ENCODE measurements at places on chromosomes 11 and 22.
A peak's percentile ranks its signal among the peaks of the same experiment; 100 is the strongest.

GRCh38 chr11:104198576-104198975 lies 34.6 kb upstream of the PDGFD start:
- peak; percentile 7 for DNase-seq

GRCh38 chr11:75270896-75271418 lies 30.4 kb downstream of the TPBGL start:
- peak; percentile 23 for DNase-seq

DNA sequence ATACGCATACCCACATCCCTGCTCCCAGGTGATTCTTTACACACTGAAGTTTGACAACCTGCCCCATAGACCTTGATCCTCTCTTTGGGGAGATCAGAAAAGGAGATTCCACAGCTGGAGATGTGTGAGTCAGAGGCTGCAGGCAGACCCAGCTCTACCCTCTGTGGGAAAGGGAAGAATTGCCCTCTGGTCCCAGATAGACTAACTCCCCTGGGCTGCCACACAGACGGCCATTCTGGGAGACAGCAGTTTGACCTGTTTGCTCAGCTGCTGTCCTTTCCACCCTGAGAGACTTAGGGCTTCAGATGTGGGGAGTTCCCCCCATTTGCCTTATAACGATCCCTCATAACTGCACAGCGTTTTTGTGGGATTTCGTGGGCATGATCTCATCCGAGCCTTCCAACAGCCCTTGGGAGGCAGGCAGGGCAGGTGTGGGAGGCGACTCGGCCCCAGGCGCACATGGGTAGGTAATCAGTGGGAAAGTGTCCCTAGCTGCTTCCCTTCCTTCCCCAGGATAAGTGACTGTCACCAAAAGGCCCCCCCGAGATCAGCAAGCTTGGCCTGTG lies 14.1 kb downstream of the FAM83F start:
- no peak for DNase-seq

DNA sequence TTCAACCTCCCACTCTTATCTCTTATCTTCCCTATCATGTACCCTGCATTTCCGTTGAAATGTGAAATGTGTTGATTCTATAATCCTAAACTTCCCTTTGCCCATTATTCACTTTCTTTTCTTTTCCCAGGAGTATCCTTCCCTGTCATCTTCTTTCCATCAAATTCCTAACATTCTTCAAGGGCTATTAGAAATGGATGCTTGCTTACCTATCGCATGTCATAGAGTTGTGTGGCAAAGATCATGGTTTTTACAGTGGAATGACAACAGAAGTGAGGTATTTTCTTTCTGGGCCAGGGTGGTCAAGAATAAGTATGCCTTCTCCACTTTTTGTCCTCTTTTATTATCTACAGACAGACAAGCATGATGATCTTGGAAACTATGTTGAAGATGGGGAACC lies 124.4 kb upstream of the SLC5A12 start:
- DNase-seq, result no peak

DNA sequence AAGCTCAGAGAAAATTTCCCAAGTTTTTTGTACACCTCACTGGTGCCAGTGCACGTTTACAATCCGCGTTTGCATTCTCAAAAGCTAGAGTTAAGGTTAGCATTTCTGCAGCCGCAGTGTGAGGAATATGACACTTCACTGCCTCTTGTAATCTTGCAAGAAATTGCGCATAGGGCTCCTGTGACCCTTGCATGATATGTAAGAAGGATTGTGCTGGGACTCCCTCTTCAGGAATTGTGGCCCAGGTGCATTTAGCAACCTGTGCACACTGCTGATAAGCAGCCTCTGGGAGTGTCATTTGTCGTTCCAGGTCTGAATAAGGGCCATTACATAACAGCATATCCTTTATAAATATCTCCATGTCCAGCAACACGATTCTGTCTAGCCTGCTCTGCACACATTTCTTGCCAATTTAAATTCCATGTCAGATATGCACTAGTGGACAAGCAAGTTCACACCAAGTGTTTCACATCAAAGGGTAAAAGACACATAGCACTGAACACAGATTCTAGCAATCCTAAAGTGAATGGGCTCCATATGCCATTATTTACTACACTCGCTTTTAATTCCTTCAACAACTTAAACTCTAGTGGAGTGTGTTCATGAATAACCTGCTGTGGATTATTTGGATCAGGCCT lies 69.2 kb upstream of the INCENP start:
- DNase-seq, result peak; percentile 81

GRCh38 chr22:48828688-48829087 lies 999.0 kb downstream of the BRD1 start:
- DNase-seq, result no peak

- DNase-seq, result no peak
Observed at GRCh38 chr11:94754335-94754734, 13.8 kb upstream of the AMOTL1 start.
